ENCODE measurements at places on chromosomes 13 and 19.

DNA sequence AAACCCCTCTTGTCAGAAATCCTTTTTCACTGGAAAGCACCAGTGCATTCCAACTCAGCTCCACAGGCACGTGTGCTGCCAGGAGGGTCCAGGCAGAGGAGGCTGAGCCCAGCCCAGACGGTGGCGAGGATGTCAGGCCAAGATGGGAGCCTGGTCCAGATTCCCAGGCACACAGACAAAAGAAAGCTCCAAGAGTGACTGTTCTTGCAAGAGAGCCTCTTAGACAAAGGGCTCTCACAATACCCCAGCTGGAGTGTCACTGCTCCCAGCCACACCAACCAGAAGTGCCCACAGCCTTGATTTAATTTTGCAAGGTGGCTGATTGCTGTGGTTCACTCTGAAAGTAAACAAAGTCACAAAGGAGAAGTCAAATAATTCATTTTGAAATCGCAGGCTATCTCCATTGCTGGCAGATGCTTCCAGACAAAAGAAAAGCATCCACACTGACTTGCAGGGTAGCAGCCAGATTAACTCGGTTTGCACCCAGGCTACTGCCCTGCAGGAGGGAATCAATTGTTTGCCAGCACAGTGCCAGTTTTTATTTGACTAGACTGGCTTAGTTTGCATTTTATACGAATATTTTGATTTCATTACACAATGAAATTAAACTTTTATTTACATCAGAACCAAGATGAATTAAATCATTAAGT, 95.1 kb downstream of the RAB20 start:
- no peak for DNase-seq

DNA sequence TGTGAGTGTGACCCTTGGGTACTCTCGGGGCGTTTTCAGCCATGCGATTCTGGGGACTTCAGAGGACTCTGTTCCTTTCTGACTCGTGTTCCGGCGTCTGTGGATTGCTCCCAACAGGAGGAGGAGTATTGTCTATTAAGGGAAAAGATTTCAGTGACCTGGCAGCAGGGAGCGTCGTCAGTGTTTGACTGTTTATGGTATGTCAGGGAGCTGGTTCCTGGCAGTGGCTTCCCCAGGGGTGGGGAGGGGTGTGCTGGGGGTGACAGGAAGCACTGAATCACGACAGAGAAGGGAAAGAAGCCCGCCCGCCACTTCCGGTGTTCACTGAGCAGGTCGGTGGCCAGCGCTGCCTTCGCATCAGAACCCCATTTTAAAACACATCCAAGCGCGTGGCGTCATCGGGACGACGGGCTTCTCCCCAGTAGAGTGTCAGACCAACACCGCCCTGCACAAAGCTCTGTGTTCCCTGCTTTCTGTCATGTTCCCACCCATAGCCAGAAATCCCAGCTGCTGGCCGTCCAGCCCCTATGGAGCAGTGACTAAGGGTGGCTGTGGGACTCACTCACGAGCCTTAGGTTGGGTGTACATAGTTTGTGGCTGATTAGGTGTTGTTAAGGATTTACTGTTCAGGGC, 33.8 kb downstream of the COL4A2 start:
- no peak for DNase-seq

GRCh38 chr13:85935868-85936467, 136.7 kb upstream of the SLITRK6 start:
- DNase-seq, result no peak

- no peak for DNase-seq
Observed at GRCh38 chr19:20969498-20969897, 46.4 kb downstream of the ZNF85 start.

GRCh38 chr13:107832500-107833100, 382.7 kb downstream of the LIG4 start:
- no peak for DNase-seq

DNA sequence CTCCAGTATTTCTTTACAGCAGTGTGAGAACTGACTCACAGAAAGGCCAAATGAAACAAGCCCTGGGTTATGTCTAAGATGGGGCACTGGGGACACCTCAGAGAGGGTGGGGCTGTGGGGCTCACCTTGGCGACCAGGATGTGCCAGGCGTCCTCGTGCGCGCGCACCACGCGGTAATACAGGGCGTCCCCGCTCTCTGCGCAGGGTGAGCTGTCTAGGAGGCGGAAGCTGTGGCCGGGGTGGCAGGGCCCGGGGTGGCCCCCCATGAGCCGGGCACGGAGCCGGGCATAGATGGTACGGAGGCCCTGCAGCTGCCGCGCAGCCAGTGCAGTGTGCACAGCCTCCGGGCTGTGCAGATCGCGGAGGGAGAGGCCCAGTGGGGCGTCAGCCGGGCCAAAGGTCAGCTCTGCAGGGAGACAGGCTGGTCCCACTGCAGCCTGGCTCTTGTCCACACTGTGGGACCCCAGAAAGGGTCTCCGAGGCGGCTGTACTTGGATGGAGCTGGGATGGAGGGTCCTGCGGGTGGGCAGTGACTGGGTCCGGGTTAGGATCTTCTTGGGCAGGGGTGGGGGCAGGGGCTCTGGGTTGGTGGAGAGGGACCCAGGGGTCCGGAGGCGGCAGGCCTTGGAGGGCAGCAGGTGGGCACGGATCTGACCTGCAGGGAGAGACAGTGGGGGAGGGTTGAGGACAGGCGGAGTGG, 3.4 kb downstream of the PEAK3 start:
- DNase-seq, result no peak

DNA sequence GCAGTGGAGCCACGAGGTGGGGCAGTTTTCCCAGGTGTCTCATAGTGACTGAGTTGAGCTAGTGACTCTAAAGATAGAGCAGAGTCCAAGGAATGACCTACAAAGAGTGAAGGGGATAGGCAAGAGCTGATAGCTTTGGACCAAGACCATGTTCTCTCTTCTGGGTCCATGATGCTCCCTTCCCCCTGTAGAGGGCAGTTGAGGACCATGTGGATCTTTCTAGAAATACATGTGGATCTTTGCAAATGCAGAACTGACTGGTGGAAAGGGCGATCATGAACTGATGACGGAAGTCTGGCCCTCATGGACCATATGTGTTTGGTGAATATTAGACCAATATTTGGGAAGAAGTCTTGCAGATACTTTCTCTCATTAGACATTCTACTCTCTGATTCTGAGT, 6.9 kb downstream of the PSG1 start:
- DNase-seq, result no peak

GRCh38 chr13:112804374-112804773, 114.5 kb downstream of the ATP11A start:
- DNase-seq, result no peak

DNA sequence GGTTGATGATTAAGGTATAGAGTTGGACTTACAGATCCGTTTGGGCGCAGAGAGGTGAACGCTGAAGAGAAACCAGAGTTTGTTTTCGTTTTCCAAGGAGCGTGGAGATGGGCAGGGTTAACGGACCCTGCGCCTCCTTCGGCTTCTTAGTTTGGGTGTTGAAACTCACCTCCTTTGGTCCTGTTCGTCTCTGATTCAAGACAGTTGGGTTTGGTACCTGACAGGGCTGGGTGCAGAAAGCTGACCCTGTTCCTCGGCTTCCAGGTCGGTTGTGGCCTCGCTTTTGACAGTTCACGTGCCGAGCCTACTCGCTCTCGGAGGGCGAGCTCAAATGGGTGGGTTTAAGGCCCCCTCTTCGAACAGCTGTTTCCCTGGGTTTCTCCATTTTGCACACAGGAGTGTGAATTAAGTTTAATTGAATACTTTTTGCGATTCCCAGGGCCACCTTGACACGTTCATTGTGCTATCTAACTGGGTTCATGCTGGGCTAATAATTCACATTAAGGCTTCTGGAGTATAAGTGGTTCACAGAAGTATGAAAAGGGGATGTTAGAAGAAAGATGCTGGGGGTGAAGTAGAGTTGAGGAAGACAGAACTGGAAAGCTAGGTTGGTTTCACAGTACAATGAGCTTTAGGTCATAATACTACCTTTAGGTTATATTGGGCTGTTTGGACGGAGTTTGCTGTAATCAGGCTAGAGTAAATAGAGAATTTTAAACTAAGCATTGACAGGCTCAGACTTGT, 638 bp downstream of the USPL1 start:
- DNase-seq, result no peak

- DNase-seq, result no peak
Observed at GRCh38 chr13:21075379-21076249, 14.2 kb upstream of the LATS2 start.

All from stimulated activated CD4-positive, alpha-beta T cell treated with anti-CD3 and anti-CD28 coated beads, Interleukin-1b, Interleukin-23, amount 100 ng/mL, for 1 hour (primary cell).